Vagina (tissue), 2 donors: ENCODE measurements at places on chromosomes 6 and 20.

DNA sequence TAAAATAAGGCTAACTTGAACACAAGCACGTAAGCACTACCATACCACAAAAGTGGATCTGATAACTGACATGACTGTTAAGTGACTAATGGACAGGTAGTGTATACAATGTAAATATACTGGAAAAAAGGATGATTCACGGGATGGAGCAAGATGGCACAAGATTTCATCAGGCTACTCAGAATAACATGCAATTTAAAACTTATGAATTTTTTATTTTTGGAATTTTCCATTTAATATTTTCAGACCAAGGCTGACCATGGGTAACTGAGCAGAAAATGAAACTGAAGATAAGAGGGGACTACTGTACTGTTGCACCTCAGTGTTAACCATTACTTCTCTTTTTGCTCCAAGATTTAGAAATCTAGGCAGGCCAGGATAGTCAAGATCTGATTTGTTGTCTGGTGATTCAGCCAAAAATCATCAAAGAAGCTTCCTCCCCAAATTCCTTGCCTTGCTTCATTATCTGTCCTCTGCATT, 45.4 kb downstream of the TPBG start:
- no peak overlapping the region for H3K4me3 ChIP-seq
- H3K36me3 ChIP-seq, result no peaks in the 10 kb centered on the region
- H3K27me3 ChIP-seq, result no peaks in the 10 kb centered on the region
- no peaks in the 10 kb centered on the region for H3K4me1 ChIP-seq

DNA sequence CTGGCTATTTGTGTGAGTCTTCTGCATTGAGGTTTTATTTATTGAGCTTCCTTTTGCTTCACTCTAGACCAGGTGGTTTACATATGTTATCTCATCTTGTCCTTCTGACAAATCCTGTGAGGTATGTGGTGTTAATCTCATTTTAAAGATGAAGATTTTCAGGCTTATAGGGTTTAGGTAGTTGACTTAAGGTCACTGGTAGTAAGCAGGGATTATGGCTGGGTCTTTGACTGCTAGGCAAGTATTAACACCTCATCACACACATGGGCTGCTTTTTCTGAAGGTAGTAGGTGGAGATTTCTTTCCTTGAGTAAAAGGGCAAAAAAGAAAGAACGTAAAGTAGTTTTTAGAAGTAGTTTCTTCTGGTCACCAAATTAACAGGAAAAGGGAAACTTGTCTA, 72.6 kb downstream of the CDKAL1 start:
- H3K4me3 ChIP-seq, result no peak overlapping the region
- no peak for DNase-seq
- no peaks in the 10 kb centered on the region for H3K27me3 ChIP-seq
- no peak overlapping the region for H3K27ac ChIP-seq

DNA sequence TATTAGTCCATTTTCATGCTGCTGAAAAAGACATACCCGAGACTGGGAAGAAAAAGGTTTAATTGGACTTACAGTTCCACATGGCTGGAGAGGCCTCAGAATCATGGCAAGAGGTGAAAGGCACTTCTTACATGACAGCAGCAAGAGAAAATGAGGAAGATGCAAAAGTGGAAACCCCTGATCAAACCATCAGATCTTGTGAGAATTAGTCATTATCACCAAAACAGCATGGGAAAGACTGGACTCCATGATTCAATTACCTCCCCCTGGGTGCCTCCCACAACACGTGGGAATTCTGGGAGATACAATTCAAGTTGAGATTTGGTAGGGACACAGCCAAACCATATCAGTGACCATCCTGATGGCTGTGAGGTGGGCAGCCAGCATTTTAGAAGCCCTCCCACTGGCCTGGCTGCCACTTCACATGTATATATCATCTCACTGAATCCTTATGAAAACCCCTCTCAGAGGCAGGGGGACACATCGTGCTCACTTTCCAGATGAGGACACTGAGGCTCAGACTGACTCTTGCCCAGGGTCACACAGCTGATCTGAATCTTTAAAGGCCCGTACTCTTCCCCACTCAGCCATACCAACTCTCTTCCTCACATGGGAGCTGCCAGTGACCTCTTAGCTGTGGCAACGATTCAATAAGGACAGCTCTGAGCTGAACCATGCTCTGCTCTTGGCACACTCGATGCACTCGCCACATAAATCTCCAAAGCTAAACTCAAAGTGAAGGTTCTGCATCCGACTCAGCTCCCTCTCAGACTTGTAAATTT, 25.7 kb downstream of the BMP7 start:
- H3K27ac ChIP-seq, result no peak overlapping the region
- H3K36me3 ChIP-seq, result no peaks in the 10 kb centered on the region
- H3K27me3 ChIP-seq, result no peaks in the 10 kb centered on the region
- no peak overlapping the region for H3K4me3 ChIP-seq

DNA sequence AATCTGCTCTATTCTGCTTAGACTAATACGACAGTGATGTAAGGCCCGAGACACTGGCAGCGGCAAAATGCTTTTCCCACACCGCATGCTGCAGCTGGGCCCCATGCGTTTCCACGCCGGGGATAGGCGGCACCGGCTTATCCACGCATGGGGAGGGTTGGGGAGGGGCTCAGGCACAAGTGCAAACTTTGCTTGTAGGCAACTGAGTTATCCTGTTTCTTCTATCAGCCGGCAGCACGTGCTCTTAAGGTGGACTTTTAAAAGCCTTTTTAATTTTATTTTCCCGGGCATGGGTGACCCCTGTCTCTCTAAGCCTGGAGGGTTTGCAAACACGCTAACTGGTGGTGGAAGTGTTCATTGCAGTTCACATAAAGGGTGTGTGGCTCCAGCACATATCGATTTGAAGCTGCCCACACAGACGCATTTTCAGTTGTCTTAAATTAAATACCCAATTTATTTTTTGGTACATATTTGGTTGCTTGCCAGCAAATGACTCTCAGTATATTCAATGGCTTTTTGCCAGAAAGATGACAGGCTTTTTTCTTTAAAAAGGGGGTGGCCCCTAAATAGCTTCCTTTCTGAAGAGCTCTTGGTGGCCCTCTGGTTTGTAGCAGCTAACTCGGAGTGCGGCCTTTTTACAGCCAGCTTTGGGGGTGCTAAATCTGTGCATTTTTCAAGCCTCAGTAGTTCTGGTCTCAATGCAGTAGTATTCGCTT, 561.8 kb upstream of the AGPAT4 start:
- no peak overlapping the region for H3K4me3 ChIP-seq
- no peaks in the 10 kb centered on the region for H3K4me1 ChIP-seq
- peak; percentile 54 for DNase-seq
- H3K36me3 ChIP-seq, result no peaks in the 10 kb centered on the region
- H3K27ac ChIP-seq, result no peak overlapping the region
- H3K27me3 ChIP-seq, result no peaks in the 10 kb centered on the region

GRCh38 chr6:25320459-25320858, 41.3 kb downstream of the CARMIL1 start:
- H3K4me1 ChIP-seq, result no peaks in the 10 kb centered on the region
- no peaks in the 10 kb centered on the region for H3K27me3 ChIP-seq
- no peak overlapping the region for H3K27ac ChIP-seq
- no peaks in the 10 kb centered on the region for H3K36me3 ChIP-seq
- no peak overlapping the region for H3K4me3 ChIP-seq
- DNase-seq, result no peak
